ENCODE measurements at places on chromosomes 12 and 14. TPM values are rescaled to one million over a fixed set of nuclear protein-coding genes. Genes with fewer than 3 reads are reported as not detected.

DNA sequence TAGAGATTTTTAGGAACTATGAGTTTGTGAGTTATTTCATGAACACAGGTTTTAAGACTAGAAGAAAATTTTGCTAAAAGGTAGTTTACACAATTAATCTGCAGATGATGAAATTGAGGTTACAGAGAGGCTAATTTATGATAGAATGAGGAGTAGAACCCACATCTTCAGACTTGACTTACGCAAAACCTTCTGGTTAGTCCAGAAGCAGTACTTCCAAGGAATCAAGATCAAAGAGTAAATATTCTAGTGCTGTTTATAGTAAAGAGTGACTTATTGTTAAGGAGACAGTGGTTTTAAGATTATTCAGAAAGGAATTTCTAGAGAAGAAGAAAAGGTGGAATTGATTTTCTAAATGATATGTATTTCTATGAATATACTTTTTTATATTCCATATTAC lies 10.6 kb upstream of the KITLG start:
- DNase-seq = no peak

DNA sequence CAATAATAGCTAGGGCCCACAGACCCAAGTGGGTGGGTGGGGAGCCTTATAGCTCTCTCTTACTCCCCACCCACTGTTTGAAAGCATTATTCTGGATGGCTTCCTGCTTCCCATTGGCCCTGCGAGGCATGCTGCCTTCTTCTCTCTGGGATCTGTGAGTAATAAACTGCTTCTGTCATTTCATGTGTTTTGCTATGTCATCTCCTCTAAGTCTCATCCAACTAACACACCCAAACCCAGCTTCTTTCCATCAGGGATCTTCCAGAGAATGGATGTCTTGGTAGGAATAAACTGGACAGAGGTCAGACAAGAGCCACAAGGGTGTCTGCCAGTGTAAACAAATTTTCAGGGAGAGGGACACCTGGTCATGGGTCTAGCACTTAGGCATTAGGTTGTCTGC lies 66.4 kb upstream of the BDKRB2 start:
- no peak for DNase-seq

PAPLN gene
- 3.1 TPM for total RNA-seq

- no peak for DNase-seq
Measured at GRCh38 chr12:127280393-127281275, 986.3 kb upstream of the TMEM132C start.

GRCh38 chr14:66802962-66803361 lies 295.0 kb downstream of the GPHN start:
- DNase-seq = no peak

DNA sequence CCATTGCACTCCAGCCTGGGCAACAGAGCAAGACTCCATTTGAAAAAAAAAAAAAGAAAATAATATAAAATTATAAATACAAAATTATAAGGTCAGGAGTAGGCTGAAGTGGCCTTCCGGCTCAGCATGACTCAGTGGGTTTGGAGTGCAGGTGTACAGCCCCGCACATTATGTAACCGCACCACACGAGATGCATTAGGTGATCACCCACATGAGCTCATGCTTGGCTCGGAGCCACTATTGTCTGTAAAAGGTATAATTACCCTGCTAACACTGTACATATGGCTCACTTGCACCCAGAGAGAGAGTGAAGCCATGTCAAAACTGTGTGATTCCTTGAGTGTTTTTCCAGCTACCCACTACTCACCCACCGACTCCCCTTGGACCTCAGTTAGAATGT lies 557.0 kb downstream of the SLC6A15 start:
- no peak for DNase-seq

DNA sequence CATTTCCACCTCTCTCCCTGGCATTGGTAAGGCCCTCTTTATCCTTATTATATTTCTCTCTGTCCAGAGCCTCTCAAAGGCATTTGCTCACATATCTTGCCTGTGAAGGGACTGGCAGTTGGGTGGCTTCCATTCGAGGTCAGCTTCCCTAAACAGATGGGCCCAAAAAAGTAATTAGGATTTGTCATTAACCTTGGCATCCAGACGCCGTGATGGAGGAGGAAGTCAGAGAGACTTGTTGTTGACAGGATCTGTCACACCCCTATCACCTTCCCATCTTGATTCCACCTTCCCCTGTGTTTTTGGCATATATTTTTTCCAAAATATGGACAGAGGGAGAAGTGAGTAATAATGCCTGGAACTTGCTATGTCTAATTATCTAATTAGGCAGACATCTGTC lies 54.0 kb upstream of the OAS1 start:
- no peak for DNase-seq

GRCh38 chr14:60350366-60350720 lies 101.3 kb downstream of the PPM1A start:
- no peak for DNase-seq

SDR9C7 gene
- total RNA-seq = not detected

PPM1H gene
- 4.9 TPM for total RNA-seq

DNA sequence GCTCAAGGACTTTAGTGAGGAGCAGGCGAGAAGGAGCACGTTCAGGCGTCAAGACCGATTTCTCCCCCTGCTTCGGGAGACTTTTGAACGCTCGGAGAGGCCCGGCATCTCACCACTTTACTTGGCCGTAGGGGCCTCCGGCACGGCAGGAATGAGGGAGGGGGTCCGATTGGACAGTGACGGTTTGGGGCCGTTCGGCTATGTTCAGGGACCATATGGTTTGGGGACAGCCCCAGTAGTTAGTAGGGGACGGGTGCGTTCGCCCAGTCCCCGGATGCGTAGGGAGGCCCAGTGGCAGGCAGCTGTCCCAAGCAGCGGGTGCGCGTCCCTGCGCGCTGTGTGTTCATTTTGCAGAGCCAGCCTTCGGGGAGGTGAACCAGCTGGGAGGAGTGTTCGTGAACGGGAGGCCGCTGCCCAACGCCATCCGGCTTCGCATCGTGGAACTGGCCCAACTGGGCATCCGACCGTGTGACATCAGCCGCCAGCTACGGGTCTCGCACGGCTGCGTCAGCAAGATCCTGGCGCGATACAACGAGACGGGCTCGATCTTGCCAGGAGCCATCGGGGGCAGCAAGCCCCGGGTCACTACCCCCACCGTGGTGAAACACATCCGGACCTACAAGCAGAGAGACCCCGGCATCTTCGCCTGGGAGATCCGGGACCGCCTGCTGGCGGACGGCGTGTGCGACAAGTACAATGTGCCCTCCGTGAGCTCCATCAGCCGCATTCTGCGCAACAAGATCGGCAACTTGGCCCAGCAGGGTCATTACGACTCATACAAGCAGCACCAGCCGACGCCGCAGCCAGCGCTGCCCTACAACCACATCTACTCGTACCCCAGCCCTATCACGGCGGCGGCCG lies 1.1 kb downstream of the PAX9 start:
- no peak for DNase-seq
